ENCODE measurements at places on chromosomes 6 and 20. TPM values are rescaled to one million over a fixed set of nuclear protein-coding genes. Genes with fewer than 3 reads are reported as not detected.

GRIK2 gene
- total RNA-seq, result 8.8 TPM

SIM1 gene
- not detected for total RNA-seq

MYMX gene
- not detected for total RNA-seq

SOBP gene
- total RNA-seq, result 13.3 TPM

PRR18 gene
- total RNA-seq, result not detected

NCOA5 gene
- 33.9 TPM for total RNA-seq

PPP1R14C gene
- 23.8 TPM for total RNA-seq

HLA-DRB5 gene
- 4.7 TPM for total RNA-seq

RPS6KA2 gene
- 65.1 TPM for total RNA-seq

RPS18 gene
- total RNA-seq, result 3,296 TPM

PROKR2 gene
- not detected for total RNA-seq

MEP1A gene
- not detected for total RNA-seq

BPIFB4 gene
- not detected for total RNA-seq

PSORS1C2 gene
- not detected for total RNA-seq

DNA sequence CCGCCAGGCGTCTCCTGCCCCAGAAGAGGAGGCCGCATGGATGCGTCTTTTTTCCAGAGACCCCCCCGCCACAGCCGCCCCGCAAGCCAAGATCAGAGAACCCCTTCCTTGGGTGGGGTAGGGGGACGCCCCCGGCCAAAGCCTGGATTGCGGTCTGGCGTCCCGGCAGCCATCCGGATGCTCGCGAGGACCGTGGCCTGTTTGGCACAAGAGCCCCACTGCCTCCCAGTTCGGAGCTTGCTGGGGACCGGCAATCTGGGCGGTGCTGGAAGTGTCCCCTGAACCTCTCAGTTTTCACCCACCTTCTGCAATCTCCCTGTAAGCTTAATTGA is 924 bp downstream of the FAM162B start:
- no peak for DNase-seq

GRCh38 chr20:51458751-51459439 is 83.6 kb downstream of the NFATC2 start:
- DNase-seq, result no peak

GRCh38 chr20:34316196-34316814 is 13.2 kb upstream of the AHCY start:
- DNase-seq, result no peak

- DNase-seq, result no peak
Observed at GRCh38 chr6:102026649-102027048, 633.1 kb downstream of the GRIK2 start.

DNA sequence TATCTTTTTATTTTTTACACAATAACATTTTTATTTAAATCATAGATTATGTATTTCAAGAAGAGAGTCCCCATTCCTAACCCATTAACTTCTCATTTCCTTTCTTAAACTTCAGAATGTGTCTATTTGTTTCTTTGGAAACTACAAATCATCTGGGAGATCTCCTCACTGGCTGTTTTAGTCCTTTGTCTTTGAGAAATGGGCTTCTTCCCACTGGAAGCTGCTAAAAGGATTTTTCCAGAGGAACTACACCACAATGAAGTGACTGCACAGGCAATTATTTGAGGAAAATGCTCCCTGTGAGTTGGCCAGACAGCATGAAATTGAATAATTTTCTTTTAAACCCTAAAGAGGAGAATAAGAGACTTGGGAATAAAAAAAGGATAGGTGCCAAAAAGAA is 119.1 kb downstream of the TENT5A start:
- DNase-seq, result no peak

- DNase-seq, result no peak
Observed at GRCh38 chr6:36139431-36139830, 9.1 kb downstream of the MAPK13 start.

DNA sequence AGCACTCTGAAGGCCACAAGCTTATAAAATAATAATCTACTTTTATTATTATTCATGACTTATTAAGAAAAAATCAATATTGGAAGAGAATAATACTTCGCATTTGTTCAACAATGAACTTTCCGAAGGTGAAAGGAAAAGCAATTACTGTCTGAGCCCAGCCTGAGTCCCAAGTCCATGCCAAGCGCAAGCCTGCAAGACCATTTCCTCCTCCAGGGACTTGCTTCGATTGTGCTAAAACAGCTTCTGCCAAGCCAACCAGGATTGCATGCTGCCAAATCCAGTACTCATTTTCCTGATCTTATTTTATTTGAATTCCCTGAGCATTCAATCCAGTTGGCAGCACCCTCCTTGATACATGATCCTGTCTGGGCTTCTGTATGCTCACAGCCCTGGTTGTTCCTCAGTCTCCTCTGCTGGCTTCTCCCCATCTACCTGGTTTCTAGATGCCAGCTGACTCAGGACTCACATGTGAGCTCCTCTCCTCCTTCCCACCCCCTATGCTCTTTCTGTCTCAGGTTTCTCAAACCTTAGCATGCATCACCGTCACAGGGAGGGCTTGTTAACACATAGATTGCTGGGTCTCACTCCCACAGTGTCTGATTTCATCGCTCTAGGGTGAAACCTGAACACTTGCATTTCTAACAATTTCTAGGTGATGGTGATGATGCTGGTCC is 55.9 kb upstream of the PSMF1 start:
- no peak for DNase-seq

GRCh38 chr6:710601-711571 is 17.9 kb upstream of the EXOC2 start:
- DNase-seq, result no peak

DNA sequence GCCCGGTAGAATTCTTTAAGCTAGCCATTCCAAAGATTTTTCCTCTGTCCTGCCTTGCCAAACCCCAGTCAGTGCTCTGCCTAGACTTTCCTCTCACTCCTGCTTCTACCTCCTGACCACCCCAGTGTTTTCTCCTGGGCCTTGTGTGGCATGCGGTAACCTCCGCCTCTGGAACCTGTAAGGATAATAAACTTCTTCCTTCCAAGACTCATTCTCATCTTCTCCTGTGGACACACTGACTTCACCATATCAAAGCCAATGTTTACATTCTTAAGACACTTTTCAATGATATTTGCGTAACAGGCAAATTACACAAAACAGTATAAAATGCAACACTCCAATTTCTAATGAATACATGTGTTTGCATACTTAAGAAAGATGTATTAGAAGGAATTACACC is 354.6 kb downstream of the RNF144B start:
- DNase-seq, result no peak

DNA sequence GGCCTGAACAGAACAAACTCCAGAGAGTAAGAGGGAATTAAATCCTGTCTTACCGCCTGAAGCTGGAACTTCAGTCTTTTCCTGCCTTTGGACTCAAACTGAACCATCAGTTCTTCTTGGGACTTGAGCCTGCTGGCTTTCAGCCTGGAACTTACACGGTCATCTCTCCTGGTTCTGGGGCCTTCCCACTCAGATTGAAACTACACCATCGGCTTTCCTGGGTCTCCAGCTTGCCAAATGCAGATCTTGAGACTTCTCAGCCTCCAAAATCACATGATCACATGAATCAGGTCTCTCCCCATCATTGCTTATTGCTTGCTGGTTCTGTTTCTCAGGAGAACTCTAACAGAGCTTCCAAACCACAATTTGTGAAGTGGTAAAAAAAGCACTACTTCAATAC is 276.3 kb downstream of the KIF16B start:
- no peak for DNase-seq

GRCh38 chr6:168992446-168993144 is 261.1 kb downstream of the THBS2 start:
- DNase-seq, result no peak

GRCh38 chr6:64090352-64090751 is 454.8 kb downstream of the PHF3 start:
- DNase-seq, result no peak

- no peak for DNase-seq
Observed at GRCh38 chr6:42188406-42188805, 6.3 kb downstream of the GUCA1B start.

DNA sequence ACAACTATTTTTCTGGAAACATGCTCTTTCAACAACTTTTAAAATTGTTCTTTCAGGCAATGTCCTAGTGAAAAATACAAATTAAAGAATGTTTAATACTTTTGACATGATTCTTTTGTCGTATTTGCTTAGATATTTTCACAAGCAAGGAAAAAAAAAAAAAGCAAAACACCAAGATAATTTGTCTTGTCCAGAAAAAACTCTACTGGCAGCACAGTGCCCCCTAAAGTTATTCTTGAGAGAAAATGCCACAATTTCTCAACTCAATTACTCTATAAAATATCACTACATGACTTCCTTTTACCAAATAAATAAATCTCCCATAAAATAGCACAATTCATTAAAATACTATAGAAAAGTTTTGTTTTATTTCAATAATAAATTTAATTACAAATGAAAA is 652.5 kb upstream of the EPHA7 start:
- no peak for DNase-seq

DNA sequence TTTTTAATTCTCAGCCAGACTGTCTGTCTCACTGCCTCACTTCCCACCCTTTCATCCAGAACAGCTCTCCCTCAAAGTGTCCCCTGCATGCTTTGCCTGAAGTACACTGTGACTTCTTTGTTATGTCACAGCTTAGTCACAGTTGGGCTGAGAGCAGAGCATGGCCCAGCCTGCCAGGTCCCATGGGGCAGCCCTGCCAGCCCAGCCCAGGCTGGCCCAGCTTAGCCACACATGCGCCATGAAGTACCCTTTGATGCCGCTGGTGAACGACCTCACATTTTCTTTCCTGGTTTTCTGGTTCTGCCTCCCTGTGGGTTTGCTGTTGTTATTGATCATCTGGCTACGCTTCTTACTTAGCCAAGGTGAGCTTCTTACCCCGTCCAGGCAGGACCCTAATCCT is at the start of gene ADIG:
Gene ADIG (plus strand): TSS at position 185 of the 400 bp plus-strand sequence. CDS start 54 bp downstream, at position 239.
- no peak for DNase-seq

GRCh38 chr6:106360410-106360988 is at the start of gene CRYBG1:
Gene CRYBG1, plus strand, starts transcription at chr6:106360717. Its CDS starts 192 bp downstream, at chr6:106360909.
- DNase-seq, result no peak

DNA sequence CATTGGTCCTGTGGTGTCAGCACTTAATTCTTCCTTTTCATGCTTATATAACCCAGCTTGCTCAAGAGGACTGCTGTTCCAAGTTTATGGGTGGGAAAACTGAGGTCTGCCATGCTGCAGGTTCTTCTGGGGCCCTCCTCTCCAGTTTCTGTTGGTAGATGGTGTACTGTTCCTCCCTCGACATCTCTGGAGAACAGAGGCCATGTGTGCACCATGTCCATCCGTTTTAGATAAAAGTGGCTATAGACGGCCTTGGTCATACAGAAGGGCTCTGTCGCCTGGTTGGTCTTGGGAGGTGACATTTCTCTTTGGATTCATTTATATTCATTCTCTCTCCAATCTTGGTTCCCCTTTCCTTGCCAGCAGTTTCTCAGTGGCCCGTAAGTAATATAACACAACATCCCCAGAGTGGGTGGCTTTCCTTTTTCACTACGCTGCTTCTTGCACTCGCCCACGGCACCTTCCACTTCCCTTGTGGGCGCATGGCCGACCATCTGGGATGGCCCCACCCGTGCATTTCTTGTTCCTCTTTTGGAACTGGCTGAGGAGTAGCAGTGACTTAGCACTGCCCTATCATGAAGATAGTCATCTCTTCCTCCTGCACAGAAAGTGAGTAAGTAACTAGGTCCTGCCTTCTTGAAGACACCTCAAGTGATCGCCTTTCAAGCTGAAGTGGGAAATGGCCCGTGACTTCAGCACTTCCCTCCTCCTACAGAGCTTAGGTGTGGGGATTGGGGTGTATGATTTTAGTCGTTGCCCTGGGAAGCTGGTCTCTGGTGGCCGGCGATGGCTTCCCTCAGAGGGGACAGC is 94.2 kb downstream of the RREB1 start:
- no peak for DNase-seq

- DNase-seq, result no peak
Observed at GRCh38 chr6:53020005-53020744, 25.1 kb upstream of the GSTA4 start.

DNA sequence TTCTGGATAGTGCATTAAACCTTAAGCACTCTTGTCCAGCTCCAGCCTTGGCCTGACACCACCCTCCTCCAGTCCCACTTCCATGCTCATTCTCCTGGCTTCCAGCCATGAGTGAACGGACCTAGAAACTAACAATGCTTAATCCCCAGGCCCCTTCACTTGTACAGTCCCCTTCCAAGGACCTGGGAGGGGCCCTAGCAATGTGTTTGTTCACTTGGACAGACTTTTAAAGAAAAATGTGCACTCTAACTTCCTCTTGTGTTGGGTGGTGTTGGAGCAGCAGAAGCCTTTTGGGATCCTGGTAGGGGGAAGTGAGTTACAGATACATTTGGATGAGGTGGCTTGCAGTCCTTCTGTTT is 48.9 kb upstream of the CCN6 start:
- DNase-seq, result no peak

GRCh38 chr6:150800674-150801314 is 64.7 kb upstream of the MTHFD1L start:
- DNase-seq, result no peak

GRCh38 chr20:62048346-62048761 is 17.3 kb downstream of the TAF4 start:
- no peak for DNase-seq

- no peak for DNase-seq
Observed at GRCh38 chr6:116404696-116405095, 33.9 kb downstream of the DSE start.

- DNase-seq, result no peak
Observed at GRCh38 chr6:166411721-166412151, 29.0 kb upstream of the MPC1 start.

GRCh38 chr6:100167585-100167984 is 173.6 kb upstream of the MCHR2 start:
- DNase-seq, result no peak

- no peak for DNase-seq
Observed at GRCh38 chr6:106094261-106094963, 8.3 kb downstream of the PRDM1 start.

DNA sequence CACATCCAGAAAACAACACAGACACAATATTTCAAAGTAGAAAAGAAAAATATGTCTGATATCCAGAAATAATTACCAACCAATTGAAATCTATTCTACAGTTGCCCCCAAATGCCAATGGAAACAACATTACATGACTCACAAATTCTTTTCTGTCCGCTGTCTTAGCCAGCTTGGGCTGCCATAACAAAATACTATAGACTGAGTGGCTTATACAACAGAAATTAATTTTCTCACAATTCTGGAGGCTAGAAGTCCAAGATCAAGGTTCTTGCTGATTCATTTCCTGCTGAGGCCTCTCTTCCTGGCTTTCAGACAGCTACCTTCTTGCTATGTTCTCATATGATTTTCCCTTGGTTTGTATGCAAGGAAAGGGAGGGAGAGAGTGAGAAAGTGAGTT is 698.1 kb downstream of the DHX35 start:
- DNase-seq, result no peak

DNA sequence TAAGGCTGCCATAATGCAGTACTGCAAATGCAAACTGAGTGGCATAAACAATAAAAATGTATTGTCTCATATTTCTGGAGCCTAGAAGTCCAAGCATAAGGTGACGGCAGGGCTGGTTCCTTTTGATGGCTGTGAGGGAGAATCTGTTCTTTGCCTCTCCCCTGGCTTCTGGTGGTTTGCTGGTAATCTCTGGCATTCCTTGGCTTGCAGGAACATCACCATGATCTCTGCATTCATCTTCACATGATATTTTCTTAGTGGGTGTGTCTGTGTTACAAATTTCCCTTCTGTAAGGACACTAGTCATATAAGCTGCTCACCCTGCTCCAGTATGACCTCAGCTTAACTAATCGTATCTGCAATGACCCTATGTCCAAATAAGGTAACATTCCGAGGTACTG is 1104.2 kb upstream of the CITED2 start:
- DNase-seq, result no peak

Data from vagina (tissue), 2 donors.